ENCODE measurements at places on chromosomes 6 and 20.

DNA sequence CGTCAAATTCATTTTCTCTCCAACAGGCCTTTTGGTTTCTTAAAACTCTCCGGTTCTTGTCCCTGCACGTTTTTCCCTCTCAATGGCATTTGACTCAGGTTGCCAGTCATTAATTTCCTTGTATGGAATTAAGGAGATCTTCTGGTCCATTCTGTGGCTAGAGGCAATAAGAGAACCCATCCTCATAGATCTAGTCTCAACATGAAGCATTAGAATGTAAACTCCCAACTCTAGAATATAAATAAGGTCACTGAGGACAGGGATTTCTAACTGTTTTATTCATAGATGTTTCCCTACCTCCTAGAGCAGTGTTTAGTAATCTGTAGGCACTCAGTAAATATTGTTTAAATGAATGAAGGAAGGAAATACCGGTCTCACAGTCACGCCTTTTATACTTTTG, 185.2 kb upstream of the FLRT3 start:
- no peak for DNase-seq

GRCh38 chr6:36596356-36596755, 2.2 kb downstream of the SRSF3 start:
- no peak for DNase-seq

GRCh38 chr6:108591040-108591816, 30.5 kb downstream of the FOXO3 start:
- DNase-seq = no peak

- DNase-seq = no peak
These were observed 380.9 kb upstream of the RGS17 start for GRCh38 chr6:153511896-153512496.

GRCh38 chr6:54897462-54898189, 51.1 kb downstream of the FAM83B start:
- DNase-seq = peak; percentile 8

DNA sequence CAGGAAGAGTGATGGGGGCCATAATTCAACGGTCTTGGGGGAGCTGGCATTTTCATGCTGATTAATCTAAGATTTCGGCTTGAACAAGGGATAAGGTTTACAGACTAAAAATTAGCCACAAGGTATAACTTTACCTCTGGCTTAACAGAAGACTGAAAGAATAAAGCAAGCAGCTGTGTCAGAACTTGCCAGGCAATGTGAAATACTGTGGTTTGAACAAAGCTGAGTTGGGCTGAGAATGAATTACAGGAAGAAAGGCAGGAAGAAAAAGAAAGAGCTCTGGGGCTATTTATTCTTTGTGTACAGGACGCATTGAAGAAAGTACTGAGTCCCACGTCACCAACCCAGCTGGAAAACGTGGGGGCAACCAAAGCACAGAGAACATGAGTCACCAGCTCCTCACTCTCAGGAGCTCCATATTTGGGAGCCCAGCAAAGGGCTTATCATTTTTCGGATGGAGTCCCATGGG, 121.5 kb upstream of the NEDD9 start:
- no peak for DNase-seq

DNA sequence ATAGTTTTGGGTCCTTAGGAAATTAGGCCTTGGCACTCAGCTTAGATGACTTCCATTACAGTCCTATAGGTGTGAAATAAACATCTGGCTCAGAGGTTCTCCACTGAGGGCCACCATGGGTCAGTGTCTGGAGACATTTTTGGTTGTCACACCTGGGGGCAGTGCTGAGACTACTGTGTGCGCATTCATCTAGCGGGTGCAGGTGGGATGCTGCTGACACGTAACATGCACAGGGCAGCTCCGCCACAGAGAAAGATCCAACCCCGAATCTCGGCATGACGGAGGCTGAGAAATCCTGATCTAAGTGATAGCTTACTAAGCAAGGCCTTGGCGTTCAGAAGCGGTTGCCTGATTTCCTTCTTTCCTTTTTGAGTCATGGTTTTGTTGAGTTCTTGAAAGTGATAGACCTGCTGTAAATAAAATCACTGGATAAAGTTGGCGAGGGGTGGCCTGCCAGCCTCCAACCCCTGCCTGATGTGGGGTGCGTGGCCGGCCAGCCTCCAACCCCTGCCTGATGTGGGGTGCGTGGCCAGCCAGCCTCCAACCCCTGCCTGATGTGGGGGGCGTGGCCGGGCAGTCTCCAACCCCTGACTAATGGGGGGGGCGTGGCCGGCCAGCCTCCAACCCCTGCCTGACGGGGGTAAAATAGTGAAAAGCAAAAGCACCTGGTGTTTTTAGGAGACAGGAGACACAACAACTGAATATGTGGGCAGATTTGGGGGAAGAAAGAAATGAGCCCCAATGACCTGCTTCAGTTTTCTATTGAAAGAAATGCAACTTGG, 158.1 kb downstream of the CDH26 start:
- DNase-seq = no peak

- DNase-seq = no peak
These were observed 193.4 kb upstream of the SLC35B3 start for GRCh38 chr6:8628736-8629135.

- no peak for DNase-seq
These were observed 1035.3 kb upstream of the GJE1 start for GRCh38 chr6:141097471-141097870.

- DNase-seq = no peak
These were observed 9.2 kb downstream of the DTNBP1 start for GRCh38 chr6:15653581-15653980.

DNA sequence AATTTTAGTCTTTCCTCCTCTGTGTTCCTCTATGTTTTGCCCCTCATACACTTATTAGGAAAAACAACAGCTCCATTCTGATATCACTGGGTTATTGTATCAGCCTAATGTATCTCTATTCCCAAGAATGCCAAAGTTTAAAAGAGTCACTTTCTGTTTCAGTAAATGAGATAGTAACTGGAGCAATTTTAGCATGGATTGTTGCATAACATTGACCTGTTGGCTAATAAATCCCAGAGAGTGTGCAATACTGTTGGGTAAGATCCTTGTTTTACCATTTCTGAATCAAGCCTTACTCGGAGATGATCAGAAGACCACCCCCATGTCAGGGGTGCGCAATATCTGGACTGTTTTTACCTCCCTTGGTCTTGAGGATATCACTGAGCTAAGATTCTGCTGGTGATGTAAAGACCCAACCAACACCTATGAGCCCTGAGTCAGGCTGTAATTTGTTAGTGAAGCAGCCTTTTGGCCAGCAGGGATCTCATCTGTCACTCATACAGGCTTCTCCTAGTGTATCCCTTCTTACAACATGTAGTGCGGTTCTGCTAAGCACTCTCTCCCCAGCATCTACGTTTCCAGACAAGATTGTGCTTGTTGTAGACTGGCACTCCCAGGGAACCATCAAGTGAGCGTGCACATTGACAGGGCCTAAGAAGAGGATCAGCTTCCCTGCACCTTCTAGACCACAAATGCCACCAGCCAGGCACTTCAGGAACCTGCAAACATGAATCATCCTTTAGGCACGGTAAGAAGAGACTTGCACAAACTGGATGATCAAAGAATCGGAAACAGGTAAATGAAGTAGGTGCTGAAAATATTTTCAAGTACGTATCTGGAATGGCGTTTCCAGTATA, 11.5 kb upstream of the IPCEF1 start:
- DNase-seq = no peak

- no peak for DNase-seq
These were observed 144.8 kb downstream of the GJA10 start for GRCh38 chr6:90038961-90039653.

DNA sequence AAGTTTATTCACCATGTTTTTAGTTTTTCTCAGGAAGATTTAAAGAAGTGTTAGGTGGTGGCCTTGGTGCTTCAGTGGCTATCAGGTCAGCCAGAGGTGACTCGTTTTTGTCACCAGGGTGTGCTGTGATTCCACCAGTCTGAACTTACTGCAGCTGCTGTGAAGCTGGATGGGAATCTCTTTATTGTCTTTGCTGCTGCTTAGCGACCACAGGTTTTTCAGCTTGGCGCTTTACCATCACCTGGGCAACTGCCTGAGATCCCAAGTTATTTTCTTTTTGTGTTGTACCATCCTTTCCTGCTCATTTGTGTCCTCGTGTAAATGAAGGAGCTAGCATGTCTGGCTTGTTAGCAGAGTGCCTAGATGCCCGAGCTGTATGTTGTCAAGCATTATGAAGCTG, 146.9 kb downstream of the MACROD2 start:
- DNase-seq = no peak

DNA sequence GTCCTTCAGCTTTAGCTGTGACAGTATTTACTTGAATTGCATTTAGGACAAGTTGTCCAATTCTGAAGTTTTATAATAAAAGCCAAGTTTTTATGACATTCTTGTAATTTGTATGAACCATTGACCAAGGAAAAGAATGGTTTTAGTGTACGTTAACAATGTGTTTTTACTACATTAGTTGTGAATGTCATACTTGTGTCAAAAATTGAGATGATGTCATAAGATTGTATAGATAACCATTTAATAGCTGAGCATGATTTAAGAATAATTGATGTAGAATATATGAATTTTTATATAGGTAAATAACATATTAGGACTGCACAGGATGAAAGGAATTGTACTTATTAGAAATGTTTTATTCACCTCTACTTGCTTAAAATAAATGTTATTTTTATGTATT, 102.9 kb downstream of the MACROD2 start:
- no peak for DNase-seq

- DNase-seq = no peak
These were observed 141.4 kb downstream of the MAFB start for GRCh38 chr20:40547483-40548091.

GRCh38 chr6:154329350-154330170, 27.0 kb downstream of the IPCEF1 start:
- DNase-seq = no peak

DNA sequence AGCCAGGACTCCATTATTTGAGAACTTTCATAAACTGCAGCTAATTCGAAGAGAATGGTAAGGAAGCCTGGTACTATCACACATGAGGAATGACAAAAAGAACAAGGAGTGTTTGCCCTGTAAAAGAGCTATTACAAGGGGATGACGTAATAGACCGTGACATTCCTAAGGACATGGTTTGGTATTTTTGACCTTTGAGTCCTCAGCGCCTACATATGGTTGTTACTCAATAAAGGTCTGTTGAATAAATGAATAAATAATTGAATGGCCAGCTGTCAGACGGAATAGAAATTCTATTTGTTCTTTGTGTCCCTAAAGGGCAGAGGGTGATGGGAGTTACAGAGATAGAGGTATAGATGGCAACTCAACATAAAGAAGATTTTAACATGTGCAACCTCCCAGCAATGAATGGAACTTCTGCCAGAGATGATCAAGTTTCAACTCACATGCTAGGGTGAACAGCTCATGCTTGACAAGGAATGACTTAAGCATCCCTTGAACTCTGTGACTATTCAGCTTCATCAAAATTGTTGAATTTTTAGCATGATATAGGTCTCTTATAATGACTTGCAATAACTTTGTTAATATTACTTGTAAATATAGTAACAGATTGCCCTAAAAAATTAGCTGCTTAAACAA, 115.4 kb downstream of the TENT5A start:
- DNase-seq = no peak

GRCh38 chr20:50977066-50978021, 18.7 kb downstream of the MOCS3 start:
- DNase-seq = no peak

DNA sequence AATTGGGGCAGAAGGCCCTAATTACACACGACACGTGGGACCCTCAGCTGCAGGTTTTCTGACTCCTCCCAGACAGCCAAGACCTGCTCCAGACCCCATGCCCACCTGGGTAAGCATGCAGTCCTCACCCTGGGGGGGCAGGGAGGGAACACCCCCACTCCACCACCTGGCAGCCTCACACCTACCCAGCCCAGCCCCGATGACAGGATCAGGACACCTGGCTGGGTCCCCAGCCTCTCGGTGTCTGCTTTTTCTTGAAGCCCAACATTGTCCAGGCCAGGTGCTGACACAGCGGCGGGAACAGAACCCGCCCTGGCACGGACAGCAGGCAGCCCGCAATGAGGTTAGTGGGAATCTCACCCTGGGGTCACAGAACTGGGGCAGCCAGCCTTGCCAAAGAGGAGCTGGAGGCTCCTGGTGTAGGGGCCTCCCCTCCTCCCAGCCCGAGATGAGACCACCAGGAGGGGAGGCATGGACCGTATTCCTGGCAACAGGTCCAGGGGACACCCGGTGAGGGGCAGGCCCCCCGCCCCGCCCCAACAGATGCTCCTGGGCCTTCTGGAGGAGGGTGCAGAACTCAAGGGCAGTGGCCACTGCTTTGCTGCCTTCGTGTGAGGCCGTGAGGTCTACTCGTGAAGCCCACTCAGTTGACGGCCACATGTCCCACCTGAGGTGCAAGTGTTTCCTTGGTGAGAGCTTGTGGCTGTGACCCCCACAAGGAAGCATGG, 103.8 kb downstream of the DLL1 start:
- DNase-seq = no peak

DNA sequence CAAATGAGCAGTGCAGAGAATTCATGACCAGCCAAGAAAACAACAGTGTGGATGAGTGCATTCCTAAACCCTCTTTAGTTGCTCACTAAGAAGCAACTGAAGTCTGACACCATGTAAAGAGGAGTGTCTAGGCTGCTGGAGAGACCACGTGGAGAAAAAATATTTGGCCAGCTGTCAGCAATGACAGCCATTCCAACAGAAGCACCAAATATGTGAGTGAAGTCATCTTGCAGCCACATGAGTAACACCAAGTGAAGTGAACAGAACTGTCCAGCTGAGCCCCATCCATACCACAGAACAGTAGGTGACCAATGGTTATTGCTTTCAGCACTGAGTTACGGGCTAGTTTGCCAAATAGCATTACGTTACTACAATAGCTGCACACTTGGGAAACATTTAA, 89.4 kb downstream of the TBXT start:
- DNase-seq = no peak

GRCh38 chr20:60453388-60454246, 495.4 kb downstream of the CDH26 start:
- no peak for DNase-seq

DNA sequence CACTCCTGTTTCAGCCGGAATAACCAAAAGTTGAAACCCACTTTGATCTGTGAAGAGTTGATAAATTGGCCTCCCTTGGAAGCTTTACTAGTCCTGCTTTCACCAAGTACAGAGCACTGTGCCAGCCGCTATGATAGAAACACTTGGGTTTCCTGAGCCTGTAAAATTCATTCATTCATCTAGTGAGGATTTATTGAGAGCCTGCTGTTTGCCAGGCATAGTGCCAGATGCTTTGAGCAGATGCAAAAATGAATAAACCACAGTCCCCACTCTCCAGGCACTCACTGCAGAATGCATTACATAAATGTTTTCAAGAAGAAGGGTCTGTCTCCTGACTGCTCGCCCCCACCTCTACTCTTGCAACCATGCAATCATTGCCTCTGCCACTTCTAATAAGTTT, 25.3 kb upstream of the TMEM217 start:
- no peak for DNase-seq

- DNase-seq = no peak
These were observed 68.2 kb downstream of the TOX2 start for GRCh38 chr20:43982886-43983285.

GRCh38 chr20:49435639-49436038, 46.8 kb downstream of the KCNB1 start:
- DNase-seq = no peak

DNA sequence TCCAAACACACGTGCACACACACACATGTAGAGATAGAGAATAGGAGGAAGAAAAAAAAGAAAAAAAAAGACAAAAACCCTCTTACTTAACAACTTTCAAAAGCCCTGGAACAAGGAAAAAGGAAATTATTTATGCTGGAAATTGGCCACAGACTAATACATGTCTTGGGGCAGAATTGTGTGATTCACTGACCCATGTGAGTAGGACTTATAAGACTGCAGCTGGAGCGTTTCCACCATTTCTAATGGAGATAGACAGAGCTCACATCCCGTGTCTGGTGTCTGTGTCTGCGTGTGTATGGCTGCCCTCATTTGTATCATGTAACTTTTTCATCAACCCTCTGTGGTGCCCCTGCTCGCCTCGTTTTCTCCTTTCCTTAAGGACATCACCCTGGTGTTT, 99.8 kb upstream of the PDE10A start:
- DNase-seq = no peak
